Fibroblast of upper back skin (primary cell): ENCODE measurements at places on chromosomes 1 and 21.

DNA sequence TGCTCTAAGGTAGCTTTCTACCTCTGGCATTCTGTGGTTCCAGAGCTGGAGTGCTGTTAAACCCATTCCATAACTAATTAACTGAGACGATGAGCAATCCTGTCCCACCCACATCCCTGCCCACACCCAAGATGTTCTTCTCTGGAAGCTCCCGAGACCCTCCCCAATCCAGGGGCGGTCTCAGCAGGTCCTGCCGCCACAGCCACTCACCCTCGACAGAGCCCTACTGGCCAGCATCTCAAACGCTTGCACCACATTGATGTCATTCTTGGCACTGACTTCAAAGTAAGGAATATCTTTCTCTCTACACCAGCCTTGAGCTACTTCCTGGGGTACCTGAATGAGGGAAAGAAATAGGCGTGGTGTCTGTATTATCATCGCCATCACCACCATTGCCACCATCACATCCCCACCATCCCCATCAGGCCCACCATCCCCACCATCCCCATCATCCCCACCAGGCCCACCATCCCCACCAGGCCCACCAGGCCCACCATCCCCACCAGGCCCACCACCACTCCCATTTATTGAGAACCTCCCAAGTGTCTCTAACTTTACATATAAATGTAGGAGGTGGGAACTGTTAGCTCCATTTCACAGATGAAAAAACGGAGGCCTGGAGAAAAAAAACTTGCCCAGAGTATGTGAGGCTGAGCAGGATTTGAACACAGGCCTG is 17.7 kb downstream of the RAB7B start:
- no peak for DNase-seq

GRCh38 chr1:183473217-183473536 is 878 bp downstream of the SMG7 start:
- DNase-seq: peak; percentile 4

GRCh38 chr1:167713330-167714081 is 8.3 kb upstream of the MPZL1 start:
- DNase-seq: peak; percentile 19

DNA sequence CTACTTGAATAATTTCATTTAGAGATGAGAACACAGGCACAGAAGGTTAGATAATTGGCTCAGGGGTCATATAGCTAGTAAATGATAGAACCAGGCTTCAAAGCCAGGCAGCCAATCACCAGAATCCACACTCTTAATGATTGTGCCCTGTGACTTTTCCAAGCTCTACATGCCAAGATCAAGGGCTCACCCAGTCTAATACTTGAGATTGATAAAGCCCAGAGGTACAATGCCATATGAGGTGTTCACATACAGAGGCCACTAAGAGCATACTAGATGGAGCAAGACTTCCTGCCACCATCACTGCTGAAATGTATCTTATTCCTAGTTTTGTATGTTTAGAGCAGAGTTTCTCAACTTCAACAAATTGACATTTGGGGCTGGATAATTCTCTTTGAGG is 40.9 kb upstream of the MCOLN3 start:
- DNase-seq: no peak

GRCh38 chr1:211730347-211730746 is 54.9 kb upstream of the NEK2 start:
- DNase-seq: no peak

- DNase-seq: no peak
Observed at GRCh38 chr1:238404921-238405320, 514.2 kb upstream of the ZP4 start.

DNA sequence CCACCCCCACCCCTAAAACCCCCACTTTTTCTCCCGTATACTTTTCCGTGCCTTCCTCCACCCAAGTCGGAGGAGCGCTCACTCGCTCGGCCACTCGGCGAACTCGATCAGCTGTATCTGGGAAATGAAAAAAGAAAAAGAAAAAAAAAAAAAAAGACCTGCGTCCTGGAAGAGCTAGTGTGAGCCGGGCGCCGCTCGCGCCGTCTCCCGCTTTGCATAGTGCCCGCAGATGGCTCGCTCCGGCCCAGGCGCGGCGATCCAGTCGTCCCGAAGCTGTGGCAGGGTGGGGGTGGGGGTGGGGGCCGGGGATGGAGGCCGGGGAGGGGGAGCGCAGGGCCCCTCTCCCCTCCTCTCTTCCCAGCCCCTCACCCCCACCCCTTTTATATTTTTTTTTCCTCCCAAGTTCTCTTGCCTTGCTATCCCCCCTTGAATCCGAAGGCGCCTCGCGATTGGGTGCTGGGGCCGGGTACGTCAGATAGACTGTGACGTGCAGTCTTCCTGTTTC is 299 bp upstream of the PROX1 start:
- DNase-seq: no peak

GRCh38 chr1:223621312-223621734 is 44.2 kb downstream of the CAPN8 start:
- DNase-seq: no peak

- no peak for DNase-seq
Observed at GRCh38 chr1:205827623-205828022, 14.6 kb upstream of the SLC41A1 start.

GRCh38 chr1:26771643-26772321 is 16.0 kb upstream of the PIGV start:
- peak; percentile 97 for DNase-seq

DNA sequence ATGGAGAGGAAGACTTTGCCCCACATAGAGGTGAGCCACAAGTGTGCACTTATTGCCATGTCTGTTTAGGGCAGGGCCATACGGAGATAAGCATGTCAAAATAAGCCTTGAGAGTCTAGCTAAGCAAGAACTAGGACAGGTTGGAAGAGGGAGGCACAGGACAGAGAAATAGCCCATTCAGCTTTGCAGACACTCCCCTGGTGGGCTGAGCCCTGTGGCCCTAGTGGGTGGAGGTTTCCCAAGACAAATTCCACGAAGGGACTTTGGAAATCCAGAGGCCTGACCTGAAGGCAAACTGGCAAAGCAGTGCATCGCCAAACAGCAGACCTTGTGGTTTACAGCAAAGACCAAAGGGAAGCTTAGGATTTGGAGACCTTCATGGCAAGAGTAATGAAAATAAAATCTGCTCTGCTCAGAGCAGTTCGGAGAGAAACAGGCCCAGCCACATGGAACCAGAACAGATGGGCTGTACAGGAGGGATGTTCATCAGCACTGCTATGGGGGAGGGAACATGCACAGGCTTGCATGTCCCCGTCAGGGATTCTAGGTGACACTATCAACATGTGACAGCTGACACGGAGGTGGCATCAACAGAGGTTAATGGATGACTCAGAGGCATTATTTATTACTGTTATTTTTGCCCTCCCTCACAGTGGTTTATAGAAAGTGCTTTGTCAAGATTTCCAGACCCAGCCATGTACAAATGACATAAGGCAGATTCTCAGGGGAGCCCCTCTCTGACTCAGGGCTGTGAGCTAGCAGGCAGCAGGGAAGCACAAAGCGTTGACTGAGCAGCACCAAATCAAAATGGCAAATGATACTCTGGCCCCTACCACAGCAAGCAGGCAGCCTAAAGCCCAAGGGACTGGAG is 90.1 kb upstream of the IRF2BP2 start:
- peak; percentile 69 for DNase-seq

DNA sequence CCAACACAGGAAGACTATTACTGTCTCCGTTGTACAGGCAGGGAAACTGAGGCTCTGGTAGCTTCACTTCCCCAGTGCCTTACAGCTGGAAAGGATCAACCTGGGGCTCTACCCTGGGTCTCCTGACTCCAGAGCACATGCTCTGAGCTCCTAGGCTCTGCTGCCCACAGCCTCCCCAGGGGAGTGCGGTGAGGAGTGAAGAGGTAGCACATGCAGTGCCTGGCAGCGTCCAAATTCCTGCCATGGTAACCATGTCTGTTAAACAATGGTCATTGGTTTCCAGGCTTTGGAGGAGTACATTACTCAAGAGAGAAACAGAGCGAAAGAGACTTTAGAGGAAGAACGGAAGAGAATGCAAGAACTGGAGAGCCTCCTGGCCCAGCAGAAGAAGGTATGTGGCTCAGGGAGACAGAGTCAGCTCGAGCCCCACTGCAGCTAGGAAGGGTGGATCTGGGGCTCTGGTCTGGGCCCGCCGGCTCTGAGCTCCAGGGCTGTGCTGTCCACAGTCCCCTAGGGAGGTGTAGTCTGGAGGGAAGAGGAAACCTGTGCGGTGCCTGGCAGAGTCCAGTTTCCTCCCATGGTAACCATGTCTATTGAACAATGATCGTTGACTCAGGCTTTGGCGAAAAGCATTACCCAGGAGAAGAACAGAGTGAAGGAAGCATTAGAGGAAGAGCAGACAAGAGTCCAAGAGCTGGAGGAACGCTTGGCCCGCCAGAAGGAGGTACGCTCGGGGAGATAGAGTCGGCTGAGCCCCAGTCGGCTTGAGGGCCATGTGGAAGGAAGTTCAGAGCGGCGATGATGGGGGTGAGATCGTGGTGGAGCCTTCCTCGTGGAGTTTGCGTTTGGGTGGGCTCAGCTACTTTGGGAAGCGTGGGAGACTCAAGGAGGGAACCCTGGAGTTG is 64.6 kb upstream of the EFHD2 start:
- no peak for DNase-seq

DNA sequence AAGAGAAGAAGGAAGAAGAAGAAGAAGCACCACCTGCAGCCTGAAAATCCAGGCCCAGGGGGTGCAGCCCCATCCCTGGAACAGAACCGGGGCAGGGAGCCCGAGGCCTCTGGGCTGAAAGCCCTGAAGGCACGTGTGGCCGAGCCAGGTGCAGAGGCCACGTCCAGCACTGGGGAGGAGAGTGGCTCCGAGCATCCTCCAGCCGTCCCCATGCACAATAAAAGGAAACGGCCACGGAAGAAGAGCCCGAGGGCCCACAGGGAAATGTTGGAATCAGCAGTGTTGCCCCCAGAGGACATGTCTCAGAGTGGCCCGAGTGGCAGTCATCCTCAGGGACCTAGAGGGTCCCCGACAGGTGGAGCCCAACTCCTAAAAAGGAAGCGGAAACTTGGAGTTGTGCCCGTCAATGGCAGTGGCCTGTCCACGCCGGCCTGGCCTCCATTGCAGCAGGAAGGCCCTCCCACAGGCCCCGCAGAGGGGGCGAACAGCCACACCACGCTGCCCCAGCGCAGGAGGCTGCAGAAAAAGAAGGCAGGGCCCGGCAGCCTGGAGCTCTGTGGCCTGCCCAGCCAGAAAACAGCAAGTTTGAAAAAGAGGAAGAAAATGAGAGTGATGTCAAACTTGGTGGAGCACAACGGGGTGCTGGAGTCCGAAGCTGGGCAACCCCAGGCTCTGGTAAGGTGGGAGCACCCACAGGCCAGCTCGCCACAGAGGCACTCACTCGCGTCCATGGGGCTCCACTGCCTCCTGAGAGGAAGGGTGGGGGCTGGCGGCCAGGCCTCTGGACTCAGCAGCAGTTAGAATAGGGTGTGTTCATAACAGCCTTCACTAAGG is 28.4 kb downstream of the RRP1B start:
- no peak for DNase-seq

DNA sequence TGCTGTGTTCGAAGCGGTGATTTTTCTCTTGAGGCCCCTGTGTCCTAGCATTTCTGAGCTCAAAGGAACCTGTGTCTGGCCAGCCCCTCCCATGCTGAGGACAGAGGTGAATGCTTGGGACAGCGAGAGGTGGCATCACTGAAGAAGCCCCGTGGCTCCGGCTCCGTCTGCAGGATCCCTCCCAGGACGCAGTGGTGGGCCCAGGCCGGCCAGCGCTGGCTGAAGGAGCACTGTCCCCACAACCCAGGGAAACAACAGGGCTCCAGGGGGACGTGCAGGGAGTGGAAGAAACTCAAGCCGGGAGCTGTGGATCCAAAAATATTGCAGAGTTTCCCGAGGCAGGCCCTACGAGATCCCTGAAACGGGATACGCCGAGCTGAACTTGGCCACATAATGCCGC is 164.0 kb upstream of the ARHGEF16 start:
- DNase-seq: no peak

GRCh38 chr1:176885341-176885740 is 279.2 kb downstream of the ASTN1 start:
- no peak for DNase-seq

GRCh38 chr1:32486463-32487113 is 21.7 kb downstream of the ZBTB8B start:
- DNase-seq: no peak

- no peak for DNase-seq
Observed at GRCh38 chr1:228112167-228112566, 3.1 kb upstream of the MRPL55 start.

GRCh38 chr21:44360159-44360558 is 6.7 kb downstream of the TRPM2 start:
- DNase-seq: no peak

- no peak for DNase-seq
Observed at GRCh38 chr1:179952186-179952585, 2.4 kb upstream of the CEP350 start.

DNA sequence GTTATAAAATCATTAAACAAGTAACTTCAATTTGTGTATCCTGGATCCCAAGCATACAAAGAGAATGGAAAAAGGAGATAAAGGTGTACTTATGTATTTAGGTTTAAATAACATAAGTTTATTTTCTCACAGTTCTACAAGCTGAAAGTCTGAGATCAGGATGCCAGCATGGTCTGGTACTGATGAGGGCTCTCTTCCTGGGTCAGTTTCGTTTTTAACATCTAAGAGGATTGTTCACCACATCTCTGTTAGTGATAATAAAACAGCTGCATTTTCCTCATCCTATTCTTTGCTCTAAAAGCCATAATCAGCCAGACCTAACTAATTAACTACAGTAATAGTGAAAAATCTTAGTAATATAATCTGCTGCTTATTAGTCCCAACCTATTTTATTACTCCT is 5.2 kb downstream of the EGLN1 start:
- no peak for DNase-seq

- no peak for DNase-seq
Observed at GRCh38 chr1:66732407-66733166, 19.7 kb upstream of the DYNLT5 start.

GRCh38 chr1:28374297-28374696 is 4.8 kb downstream of the PHACTR4 start:
- peak; percentile 86 for DNase-seq

DNA sequence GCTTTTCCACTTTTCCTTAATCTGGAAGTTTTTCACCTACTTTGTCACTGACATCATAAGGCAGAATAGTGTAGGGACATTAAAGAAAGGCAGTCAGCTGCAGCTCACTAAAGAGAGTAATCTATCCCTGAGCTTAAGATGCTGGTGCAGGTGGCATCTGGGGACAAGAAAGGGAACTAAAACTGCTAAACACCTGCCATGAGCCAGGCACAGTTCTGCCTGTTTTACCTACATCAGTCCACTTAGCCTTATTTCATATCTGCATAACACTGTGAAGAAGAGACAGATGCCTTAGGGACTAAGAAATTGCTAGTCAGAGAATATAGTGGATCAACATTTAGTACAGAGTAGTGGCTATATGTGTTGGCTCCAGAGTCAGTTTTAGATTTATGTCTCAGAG is 88.1 kb downstream of the GPATCH2 start:
- no peak for DNase-seq
